ENCODE measurements at places on chromosomes 13 and 19. TPM values are rescaled to one million over a fixed set of nuclear protein-coding genes. Genes with fewer than 3 reads are reported as not detected.

GRCh38 chr13:87147076-87147475, 524.1 kb upstream of the SLITRK5 start:
- DNase-seq = no peak

DNA sequence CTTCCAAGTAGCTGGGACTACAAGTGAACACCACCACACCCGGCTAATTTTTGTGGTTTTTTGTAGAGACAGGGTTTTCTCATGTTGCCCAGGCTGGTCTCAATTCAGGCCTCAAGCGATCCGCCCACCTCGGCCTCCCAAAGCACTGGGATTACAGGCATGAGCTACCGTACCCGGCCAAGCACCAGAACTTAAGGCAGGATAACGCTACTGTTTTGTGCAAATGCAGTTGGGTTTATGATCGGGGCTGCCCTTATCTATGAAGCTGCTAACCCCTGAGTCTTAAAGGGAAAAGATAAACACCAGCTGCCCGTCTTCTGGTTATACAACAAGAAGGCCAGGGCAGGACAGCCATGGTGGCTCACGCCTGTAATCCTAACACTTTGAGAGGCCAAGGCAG, 12.6 kb upstream of the TM6SF2 start:
- no peak for DNase-seq

- no peak for DNase-seq
These were observed 140.2 kb downstream of the ZNF536 start for GRCh38 chr19:30512176-30513081.

- peak; percentile 26 for DNase-seq
These were observed 28.8 kb downstream of the IPO5 start for GRCh38 chr13:97982286-97982685.

DNA sequence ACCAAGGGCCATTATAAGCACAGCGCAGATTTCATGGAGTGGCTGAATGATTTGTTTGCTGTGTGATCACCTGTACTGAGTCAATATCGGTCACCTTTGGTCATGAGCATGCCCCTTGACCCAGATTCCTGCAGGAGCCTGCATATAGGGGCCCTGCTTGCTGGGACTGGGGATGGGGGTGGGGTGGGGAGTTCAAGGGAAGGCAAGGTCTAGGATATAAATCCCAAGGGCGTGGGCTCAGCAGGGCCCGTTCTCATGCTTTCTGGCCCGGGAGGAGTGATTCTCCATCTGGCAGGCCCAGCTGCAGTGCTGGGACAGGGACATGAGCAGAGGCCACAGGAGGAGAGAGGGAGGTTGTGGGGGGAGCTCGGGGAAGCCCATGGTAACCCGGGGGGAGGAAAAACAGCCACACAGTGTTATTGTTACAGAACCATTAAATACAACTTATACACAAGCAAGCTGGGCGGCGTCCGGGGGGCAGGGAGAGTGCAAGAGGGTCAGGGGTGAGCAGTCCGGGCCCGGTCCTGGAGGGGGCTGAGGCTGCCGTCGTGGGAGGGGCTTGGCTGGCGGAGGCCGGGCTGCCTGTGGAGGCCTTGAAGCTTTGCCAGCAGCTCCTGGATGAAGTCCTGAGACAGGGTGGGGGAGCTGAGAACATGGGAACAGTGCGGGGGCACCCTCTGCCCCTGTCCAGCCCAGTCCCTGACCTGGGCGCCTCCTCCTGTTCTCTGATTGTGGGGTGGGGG, 5.2 kb downstream of the PPP1R14A start:
- peak; percentile 77 for DNase-seq

DNA sequence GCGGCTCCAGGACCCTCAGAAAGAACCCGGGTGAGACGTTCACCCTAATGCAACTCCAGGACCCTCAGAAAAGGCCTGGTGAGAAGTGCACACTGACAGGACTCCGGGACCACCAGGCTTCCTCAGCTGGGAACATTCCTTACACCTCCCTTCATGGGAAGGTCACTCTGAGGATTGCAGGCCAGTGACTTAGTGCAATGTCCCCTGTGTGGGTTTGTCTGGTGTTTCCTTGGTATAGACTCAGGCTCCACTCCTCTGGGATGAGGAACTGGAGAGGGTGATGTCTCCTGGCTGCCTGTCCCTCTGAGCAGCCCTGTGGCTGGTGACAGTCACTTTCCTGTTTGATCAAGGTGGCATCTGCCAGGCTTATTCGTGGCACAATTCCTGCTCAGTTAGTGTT, 49.7 kb downstream of the TEX29 start:
- no peak for DNase-seq

ZNF610 gene
- 2.9 TPM for total RNA-seq

CDX2 gene
- total RNA-seq = not detected

DNA sequence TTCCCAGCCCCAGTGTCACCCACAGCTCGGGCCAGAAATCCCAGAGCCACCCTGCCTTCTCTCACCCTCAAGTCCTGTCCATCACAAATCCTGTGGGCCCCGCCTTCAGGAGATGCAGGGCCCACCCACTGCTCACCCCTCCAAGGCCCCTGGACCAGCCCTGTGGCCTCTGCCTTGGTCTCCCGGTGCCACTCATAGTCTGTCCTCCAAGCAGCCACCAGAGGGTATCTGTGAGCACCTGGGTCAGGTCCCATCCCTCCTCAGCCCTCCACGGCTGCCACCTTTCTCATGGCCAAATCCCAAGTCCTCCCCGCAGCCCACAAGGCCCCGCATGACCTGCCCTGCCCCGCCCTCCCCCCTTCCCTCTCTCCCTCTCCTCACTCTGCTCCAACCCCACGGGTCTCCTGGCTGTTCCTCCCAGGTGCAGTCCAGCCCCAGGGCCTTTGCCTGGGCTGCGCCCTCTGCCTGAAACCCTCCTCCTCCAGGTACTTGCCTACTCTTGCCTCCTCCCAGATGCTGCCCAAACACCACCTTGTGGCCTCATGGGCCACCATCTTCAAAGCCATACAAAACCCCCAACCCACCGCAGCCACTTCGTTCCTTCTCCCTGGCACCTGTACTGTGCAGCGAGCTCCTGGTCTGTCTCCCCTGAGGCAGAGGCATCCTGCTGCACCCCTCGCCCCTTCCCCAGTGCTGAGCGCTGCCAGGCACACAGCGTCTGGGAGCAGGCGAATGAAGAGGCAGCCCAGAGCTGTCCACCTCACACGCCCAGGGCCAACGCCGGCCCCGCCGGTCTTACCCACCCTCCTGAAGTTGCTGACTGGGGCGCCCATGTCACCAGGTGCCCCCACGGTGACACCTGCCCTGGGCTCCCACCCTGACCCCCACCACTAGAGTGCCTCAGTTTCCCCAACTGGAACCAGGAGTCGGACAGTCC, 13.2 kb upstream of the UQCR11 start:
- DNase-seq = peak; percentile 97

ADAMTS10 gene
- total RNA-seq = 49.6 TPM

- peak; percentile 98 for DNase-seq
These were observed 133.6 kb downstream of the STK24 start for GRCh38 chr13:98443329-98443728.

GRCh38 chr19:18597809-18598660, 8.6 kb downstream of the CRLF1 start:
- DNase-seq = peak; percentile 80

DNA sequence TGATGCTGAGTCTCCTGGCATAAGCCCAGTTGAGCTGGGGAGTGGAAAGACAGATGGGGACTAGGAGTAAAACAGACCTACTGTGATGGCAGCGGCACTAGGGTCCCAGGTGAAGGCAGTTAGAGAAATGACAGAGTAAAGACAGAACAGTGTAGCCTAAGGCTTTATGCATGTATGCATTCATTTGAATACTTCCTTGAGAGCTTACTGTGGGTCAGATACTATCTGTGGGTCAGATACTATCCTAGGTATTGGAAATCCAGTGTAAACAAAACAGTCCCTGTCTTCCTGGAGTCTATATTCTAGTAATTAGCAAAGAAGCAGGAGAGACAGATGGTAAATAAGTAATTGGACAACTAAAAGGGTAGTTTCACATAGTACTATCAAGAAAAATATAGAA, 73.7 kb upstream of the LRCH1 start:
- no peak for DNase-seq

- no peak for DNase-seq
These were observed 1149.8 kb upstream of the MIR17HG start for GRCh38 chr13:90197722-90198121.

MEDAG gene
- 46.7 TPM for total RNA-seq

DNA sequence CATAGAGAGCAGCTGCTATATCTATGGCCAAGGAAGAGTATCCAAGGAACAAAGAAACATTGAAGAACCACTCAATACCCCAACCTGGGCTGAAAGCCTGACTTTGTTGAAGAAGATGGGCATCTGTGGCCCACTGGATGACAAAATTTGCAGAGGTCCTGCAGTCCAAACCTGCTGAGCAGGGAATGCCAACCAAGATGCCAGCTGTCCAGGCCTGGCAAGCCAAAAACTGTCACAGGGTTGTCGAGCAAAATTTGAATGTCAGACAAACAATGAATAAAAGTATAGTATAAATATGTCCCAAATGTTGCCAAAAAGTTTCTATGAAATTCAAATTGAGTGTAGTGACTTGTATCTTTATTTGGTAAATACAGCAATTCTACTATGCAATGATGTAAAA, 1040.2 kb downstream of the PCDH9 start:
- no peak for DNase-seq

KIRREL2 gene
- not detected for total RNA-seq

DNA sequence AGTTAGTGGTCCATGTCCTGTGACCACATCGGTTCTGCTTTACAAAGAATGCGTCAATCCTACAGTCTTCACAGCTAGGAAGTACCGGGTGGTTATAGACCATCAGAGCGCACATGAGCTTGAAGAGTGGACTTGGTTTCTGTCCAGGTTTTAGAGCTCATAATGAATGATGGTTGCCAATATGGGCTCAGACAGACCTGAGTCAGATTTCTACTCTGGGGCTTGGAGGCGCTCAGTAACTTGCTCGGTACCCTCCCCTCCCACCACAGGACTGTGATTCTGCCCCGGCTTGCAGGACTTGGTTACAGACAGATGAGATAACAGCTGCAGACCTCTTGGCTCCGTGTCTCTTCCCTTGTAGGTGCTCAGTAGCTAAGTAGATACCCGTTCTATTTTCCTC, 284.7 kb downstream of the TSHZ3 start:
- DNase-seq = no peak

DNA sequence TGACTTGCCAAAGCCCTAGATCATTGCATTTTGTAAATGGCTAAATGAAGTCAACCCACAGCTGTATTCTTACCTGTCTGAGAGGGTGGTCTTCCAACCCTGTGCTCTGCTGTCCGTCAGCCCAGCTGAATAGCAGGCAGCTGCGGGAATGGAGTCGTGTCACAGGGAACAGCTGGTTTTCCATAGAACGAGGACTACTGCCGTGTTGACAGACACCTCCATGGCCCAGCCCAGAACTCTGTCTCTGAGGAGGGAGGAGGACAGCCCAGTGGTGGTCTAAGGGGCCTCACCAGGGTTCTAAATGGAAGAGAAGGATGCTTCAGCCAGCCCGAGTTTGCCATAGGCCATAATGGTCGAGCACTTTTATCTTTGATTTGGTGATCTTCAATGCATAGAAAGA, 110.7 kb downstream of the SLC7A1 start:
- DNase-seq = no peak

FOXA3 gene
- not detected for total RNA-seq

CYP2B6 gene
- not detected for total RNA-seq

GRCh38 chr19:51615991-51616390, 14.2 kb downstream of the SIGLEC5 start:
- no peak for DNase-seq

DNA sequence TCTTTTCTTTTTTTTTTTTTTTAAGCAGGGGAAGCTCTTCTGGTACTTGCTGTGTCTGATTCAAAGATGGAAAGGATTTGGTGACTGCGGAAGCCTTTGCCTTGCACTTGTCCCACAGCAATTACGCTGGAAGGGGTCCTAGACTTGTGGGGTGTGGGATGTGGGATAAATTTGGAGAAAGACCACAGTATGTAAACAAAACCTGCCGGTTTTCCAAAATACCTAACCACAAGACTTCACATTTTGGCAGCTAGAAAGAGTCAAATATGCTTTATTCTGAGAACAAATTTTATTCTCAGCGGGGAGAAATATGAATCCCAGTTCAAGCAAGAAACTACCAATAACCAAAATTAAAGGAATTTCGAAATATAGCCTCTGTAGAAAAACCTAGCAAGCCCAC, 176.5 kb downstream of the SPRY2 start:
- no peak for DNase-seq

C19orf67 gene
- not detected for total RNA-seq

- no peak for DNase-seq
These were observed 109.1 kb downstream of the PCDH9 start for GRCh38 chr13:67120872-67121531.

FGF14 gene
- under 0.01 TPM for total RNA-seq

FUT6 gene
- total RNA-seq = not detected

CEACAM21 gene
- not detected for total RNA-seq

DNA sequence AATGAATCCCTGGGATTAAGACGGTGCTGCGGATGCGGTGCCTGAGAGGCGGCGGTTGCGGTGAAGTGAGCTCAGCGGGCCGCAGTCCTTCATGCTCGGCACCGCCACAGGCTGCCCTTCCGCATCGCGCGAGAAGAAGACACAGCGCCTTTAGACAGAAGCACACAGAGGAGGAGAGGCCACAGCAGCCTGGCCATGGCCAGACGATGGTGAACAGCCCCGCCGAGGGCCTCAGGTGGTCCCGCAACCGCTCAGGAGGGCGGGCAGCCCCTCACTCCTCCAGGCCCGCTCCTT, 459.2 kb downstream of the MYO16 start:
- no peak for DNase-seq

KDM4B gene
- 19.7 TPM for total RNA-seq

DNA sequence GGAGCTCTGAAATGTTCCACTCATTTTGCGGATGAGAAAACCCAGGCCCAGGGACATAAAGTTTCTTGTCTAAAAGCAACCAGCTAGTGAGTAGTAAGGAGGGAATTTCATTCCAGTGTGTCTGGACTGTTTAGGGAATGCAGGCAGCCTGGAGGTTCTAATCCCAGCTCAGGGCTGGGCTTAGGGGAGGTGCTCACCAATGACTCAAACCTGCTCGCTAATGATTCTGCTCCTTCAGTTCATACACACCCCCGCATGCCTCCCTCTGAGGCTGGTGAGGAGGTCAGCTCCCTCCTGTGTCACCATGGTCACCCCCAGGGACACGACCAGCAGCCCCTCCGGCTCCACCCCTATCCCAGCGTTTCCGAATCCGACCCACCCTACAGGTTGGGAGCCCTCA, 34.6 kb downstream of the CYP4F2 start:
- DNase-seq = peak; percentile 70

DNA sequence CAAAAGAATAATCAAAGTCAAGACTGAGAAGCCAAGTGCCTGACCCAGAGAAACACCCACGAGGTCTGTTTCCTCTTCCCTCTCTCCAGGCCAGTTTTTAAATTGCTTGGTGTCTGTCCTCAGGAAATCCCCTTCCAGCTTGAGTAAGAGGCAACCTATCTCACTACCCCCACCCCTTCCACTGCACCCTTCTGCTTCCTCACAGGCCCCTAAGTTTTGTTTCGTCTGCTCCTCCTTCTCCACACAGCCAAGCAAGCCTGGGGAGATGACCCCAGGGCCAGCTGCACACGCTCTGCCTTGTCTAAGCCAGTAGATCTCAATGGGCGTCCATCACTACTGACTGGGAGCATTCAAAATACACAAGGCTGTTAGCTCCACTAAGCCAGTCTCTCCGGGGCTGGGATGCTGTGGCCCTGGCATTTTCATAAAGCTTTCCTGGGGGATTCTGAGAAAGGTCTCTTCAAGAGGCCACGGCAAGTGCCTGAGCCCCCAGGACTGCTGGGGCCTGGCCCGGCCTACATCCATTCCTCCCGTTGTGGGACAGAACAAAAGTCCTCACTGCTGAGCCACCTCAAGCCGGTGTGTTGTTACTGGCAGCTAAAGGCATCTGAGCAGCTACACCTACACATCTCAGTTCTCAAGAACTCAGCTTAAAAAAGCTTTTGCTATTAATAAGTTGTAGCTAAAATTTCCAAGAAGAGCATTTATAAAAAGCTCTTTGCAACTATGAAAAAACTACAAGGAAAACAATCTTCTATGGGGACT, 14.9 kb upstream of the IL4I1 start:
- DNase-seq = peak; percentile 76

Data from osteoblast (primary cell).